ENCODE measurements at places on chromosomes 2 and 18.

- DNase-seq = no peak
Observed at GRCh38 chr2:25279091-25279651, 62.6 kb downstream of the DNMT3A start.

GRCh38 chr2:200362202-200362917 lies 55.9 kb downstream of the SPATS2L start:
- no peak for DNase-seq

DNA sequence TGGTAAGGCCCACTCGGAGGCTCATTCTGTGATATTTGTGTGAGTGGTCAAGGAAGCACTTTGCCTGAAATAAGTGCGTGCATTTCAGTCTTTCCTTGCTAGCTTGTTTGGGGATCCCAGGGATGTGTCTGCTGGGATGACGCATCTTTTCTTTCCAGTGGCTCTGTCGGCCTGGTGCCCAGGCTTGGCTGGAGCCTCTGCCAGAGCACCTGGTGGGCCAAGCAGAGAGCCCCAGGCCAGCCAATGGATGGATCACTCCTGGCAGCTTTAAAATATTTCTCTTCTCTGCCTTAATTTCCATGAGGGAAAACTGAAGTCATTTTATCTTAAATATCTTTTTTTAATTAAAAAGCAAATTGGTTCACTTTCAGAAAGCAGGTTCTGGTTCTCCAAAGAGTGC lies 501.8 kb upstream of the HS6ST1 start:
- DNase-seq = no peak

- no peak for DNase-seq
Observed at GRCh38 chr2:216492597-216493333, 5.9 kb upstream of the RPL37A start.

DNA sequence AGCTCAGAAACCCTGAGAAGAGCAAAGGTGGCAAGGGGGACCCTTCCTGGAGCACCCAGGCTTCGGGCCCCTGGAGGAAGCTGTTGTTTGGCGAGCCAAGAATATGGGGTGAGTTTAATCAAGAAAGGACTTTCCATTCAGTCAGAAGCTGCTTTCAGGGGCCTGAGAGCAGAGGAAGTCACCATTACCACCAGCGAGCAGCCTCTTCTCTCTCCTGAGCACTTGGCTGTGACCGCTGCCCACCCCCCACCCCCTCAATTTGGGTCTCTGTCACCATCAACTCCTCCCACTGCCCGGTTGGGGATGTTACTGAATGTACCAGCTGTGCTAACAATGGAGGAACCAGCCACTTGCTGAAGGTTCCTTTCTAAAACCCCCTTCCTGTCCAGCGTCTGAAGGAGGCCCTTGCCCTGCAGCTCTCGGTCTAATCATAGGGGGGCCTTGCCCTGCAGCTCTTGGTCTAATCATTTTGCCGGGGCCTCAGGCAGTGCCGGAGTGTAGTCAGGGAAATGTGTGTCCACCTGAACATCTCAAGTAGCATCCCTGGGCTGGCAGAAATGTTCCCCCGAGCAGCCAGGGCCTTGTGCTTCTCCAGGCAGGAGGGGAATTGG lies 943 bp downstream of the INPP5D start:
- DNase-seq = peak; percentile 62

- no peak for DNase-seq
Observed at GRCh38 chr2:108171657-108172056, 68.1 kb upstream of the SULT1C3 start.

- no peak for DNase-seq
Observed at GRCh38 chr18:57581301-57581934, 5.1 kb downstream of the FECH start.

GRCh38 chr2:207601774-207602173 lies 23.4 kb downstream of the METTL21A start:
- DNase-seq = no peak

- peak; percentile 27 for DNase-seq
Observed at GRCh38 chr2:159755788-159756187, 42.2 kb downstream of the CD302 start.

DNA sequence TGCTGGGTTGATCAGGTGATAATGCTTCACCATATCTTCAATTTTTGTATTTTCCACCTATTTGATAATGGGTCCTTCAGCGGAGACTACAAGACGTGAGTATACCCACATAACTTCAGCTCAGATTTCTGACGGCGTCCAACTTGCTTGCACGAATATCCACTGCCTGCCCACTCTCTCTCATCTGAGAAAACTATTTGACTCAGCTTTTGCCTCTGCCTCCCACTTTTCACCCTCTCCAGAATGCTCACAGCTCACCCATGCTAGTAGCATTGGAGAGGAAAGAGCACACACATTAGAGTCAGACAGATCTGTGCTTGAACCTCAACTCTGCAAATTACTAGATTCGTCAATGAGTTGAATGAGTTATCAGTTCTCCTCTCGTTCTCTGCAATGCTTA lies 166.8 kb downstream of the BCL2 start:
- peak; percentile 59 for DNase-seq

DNA sequence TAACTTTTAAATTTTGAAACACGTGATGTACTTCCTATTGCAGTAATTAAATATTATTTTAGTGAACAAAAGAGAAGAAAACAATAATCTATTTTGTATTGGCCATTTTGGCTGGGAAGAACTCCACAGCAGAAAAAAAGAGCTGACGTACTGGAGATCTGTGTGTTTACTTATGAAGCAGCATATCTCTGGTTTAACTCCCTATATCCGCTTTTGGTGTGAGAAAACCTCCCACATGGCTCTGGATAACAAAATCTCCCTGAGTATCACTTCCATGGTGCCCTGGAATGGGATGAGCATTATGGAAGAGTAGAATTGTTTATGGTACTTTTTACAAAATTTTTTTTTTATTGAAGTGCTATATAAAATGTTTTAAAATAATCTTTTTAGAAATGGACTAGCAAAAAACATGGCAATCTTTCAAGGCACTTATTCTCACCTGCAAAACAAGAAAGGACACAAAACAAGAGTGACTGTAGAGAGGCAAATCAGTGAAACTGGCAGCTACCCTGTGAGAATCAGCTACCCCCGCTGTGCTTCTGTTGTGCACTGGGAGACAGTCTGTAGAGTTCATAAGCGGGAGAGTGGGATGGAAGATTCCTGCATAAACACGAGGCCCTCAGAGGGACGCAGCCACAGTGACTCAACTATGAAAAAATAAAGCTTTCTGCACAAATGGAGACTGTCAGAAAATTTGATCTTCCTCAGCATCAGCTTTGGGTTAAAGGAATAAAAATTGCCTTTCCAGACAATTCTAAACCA lies 762.2 kb upstream of the HS6ST1 start:
- DNase-seq = no peak

DNA sequence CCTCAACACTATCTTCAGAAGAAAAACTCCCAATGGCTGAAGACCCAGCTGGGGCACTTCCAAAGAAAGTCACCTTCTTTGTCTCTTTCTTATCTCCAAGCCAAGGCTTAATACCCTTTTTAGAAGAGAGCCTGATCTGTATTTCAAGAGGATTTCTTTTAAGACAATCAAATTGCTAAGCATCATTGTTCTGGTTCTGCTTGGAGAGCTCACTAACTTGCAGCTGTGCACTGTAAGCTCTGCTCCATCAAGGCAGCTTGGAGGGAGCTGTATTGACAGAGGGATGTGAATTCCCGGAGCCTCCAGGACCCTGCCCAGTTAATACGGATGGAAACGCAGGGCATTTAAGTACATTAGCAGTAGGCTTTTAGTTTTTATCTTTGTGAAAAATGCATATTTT lies 253.1 kb downstream of the TDRD15 start:
- DNase-seq = no peak

DNA sequence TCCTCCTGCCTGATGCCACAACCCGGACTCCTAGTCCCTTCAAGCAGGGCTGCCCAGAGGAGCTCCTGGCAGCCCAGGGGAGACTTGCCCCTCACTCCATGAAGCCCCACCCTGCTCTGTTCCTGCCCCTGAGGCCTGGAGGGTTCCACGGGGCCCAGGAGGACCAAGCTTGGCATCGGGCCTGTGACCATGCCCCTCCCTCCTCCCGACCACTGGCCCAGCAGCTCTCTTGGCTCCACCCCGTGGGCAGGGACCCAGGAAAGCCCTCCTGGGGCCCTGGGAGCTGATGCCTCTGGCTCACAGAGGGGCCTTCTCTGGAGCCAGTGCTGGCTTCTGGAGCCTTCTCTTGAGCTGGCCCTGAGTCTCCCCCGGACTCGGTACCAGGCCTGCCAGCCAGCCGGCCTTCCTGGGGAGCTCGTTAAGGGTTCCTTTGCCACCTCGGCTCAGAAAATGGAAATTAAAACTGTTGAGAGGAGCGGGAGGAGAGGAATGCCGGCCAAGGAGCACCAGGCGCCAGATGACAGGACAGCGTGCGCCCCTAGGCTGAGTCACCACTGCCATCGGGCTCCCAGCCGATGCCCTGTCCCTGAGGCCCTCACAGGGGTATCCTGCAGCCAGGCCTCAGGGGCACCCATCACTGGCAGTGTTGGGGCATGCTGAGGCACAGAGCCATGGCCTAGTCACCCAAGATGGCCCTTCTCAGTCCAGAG lies 40.6 kb upstream of the SNED1 start:
- no peak for DNase-seq

DNA sequence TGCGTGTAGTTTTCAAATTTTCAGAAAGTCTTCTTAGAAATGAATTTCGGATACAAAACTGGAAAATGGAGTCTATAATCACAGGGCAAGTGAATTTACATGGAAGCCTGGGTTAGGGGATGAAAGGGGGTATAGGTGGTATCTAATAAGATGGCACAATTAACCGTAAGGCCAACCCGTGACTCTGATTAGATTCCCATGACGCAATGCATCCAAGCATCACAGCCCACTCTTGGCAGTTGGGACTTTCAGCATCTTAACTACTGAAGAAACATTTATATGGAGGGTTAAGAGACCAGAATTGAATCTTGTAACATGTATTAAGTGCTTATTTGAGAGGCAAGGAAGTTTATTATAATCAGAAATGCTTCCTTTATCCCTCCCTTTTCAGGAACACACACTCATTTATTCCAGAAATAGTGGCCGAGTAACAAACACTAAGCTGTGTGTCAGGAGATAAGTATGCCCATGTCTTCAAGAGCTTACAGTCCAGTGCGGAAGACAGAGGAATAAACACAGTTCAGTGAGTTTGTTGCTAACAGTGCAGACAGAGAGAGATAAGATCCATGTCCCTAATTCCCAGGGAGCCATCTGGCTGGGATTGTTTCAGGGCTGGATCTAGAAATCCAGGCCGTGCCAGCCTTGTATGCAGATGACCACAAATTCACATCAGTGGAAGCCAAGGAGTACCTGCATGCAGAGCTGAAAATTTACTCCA lies 151.2 kb downstream of the ANTXR1 start:
- DNase-seq = no peak

GRCh38 chr2:226813148-226813701 lies 13.6 kb upstream of the IRS1 start:
- no peak for DNase-seq

DNA sequence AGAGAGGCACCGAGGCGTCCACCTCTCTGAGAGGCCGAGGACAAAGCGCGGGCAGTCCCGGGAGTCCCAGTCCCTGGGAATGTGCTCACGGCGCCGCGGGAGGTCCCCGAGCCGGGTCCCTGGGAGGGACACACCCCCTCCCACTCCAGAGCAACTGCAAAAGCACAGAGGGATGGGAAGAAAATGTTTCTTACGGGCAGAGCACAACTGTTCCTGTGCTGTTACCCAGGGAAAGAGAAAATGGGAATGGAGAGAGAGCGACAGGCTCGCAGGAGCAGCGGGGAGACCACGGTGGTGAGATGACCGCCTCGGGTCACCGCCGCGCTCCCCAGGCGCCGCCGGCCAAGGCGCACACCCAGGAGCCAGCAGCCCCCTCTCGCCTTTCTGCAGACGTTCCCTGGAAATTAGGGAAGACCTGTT lies 1.2 kb upstream of the BCL11A start:
- no peak for DNase-seq

GRCh38 chr2:8234253-8234652 lies 447.6 kb upstream of the ID2 start:
- DNase-seq = no peak

GRCh38 chr2:30803281-30803680 lies 4.0 kb downstream of the CAPN13 start:
- no peak for DNase-seq

- no peak for DNase-seq
Observed at GRCh38 chr2:8121826-8122513, 559.9 kb upstream of the ID2 start.

DNA sequence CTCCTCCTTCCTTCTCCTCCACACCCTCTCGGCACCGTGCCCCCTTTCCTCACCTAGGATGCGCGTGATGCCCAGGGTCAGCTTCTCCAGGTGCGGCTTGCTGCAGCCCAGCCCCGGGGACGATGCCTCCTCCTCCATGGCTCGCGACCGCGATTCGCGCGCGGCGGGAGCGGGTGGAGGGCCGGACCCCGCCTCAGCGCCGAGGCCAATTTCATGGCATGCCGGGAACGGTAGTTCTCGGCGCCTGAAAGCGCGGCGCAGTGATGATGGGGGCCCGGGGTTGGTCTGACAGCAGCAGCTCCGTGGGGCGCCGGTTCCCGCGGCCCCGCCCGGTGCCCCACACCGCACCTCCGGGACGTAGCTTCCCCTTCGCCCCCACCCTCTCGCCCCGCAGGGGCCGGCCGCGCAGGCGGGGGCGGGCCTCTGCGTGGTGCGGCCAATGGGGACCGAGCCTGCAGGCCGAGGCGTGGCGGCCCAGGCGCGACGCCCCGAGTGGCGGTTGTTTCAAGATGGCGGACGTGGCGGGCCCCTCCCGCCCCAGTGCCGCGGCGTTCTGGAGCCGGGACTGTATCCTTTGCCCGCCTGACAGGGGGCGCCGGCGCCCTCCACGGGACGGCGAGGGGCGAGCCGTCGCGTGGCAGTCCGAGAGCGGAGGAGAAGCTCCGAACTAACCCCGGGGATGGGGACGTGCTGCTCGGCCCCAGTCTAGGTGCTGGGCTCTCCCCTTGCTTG lies at the start of the genes KIAA1328 and TPGS2:
Gene KIAA1328 (plus strand): TSS at position 498 of the 732 bp plus-strand sequence. CDS start 12 bp downstream, at position 510.
Gene TPGS2 (minus strand): TSS at position 373 of the 732 bp plus-strand sequence. CDS start 235 bp downstream, at position 138.
- peak; percentile 91 for DNase-seq

GRCh38 chr2:180495606-180496005 lies 484.8 kb upstream of the UBE2E3 start:
- DNase-seq = no peak

GRCh38 chr18:41594582-41594981 lies 360.5 kb upstream of the PIK3C3 start:
- no peak for DNase-seq

DNA sequence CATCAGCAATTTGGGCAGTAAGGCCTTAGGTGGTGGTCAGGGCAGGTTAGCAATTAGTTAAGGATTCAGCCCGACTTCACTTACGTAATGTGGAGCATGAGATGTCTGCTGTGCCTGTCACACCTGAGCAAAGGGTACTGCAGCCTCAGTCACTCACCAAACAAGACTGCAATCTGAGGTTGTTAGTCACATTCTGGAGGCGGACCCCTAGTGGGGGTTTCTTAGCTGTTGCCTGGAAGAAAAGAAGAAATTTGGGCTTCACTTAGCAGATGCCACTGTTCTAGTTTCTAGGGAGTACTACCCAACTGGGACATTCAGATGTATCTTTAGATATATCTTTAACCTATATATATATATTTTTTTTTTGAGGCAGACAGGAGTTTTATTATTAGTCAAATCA lies 529.9 kb downstream of the SLC4A3 start:
- DNase-seq = no peak

DNA sequence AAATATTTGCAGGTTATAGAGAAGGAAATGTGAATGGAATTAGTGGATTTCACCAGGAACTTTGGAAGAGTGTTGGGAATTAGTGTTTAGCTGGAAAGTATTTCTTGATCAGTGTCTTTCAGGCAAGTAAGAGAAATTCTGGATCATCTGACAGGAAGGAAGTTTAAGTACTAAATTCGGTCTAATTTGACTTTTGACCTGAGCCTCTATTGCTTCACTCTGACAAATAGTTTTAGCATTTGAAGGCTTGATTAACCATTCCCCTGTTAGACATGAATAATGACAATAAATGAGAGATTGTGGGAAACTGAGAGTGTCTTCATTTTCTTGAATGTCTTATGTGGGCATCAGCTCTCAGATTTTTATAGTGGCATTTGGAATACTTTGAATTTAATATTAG lies 16.0 kb downstream of the CCNT2 start:
- no peak for DNase-seq

Measured in stimulated activated CD4-positive, alpha-beta T cell treated with anti-CD3 and anti-CD28 coated beads, Interleukin-15, amount 100 ng/mL, for 24 hours (primary cell).